ENCODE measurements at places on chromosomes 16 and 17.

DNA sequence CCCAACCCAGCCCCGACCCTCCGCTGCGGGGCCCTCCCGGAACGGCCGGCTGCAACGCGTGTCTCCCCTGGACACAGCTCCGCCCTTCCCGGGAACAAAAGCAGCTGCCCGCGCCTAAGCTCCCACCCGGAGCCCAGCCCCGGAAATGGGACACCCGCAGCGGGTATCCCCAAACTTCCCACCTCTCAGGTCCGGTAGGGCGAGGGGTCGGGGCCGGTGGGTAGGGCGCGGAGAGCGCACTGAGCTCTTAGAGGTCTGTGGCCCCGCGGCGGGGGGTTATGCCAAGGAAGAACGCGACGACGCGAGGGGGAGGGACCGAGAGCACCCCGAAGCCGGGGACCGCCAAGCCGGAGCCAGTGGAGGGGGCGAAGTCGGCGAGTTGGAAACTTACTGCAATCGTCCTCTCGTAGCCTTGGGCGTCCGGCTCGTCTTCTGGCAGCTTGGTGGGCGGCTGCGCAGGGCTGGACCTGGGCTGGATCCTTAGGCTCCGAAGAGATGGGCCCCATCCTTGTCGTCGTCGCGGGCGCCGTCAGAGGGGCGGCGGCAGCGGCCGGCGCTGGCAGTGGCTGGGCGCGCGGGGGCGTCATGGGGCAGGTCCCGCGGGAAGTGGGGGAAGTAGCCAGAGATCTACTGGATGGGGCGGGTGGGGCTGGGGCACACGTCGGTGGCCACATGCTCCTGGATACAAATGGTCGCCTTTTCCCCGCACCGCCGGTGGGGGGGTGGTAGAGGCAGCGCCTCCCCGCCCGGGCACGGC, 6.9 kb downstream of the USP6 start:
- peak; percentile 63 for DNase-seq

- DNase-seq: peak; percentile 58
These were observed at the start of gene HYDIN for GRCh38 chr16:71230122-71230845. Gene HYDIN (minus strand): TSS chr16:71230722. CDS start chr16:71186895, 43,827 bp downstream.

GRCh38 chr16:81921843-81922584, 89.3 kb downstream of the SDR42E1 start:
- no peak for DNase-seq

- no peak for DNase-seq
These were observed 61.9 kb downstream of the KLHDC4 start for GRCh38 chr16:87703835-87704375.

Measured in sciatic nerve (tissue), 2 donors.